GM12878 (cell line): ENCODE measurements at places on chromosomes 1 and 21. TPM values are rescaled to one million over a fixed set of nuclear protein-coding genes. Genes with fewer than 3 reads are reported as not detected.

- no peak for DNase-seq
Measured at GRCh38 chr1:2480986-2481364, 4.9 kb downstream of the PLCH2 start.

GRCh38 chr1:50343323-50343722, 79.9 kb downstream of the DMRTA2 start:
- no peak for DNase-seq

The GFI1 gene
- 12.4 and 13.0 TPM in 2 replicates for total RNA-seq

GRCh38 chr1:41359211-41360073, 1.8 kb upstream of the FOXO6 start:
- DNase-seq, result no peak

DNA sequence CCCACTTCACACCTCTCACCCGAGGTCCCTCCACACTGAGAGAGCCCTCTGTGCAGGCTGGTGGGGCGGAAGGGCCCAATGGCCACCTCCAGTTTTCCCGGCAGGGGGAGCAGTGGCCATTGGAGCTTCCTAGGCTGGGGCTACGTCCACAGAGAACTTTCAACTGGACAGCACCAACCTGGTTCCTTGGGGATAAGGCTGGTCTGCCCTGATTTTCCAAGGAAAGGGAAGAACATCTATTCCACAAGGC, 20.3 kb upstream of the LAPTM5 start:
- DNase-seq, result no peak

- no peak for DNase-seq
Measured at GRCh38 chr1:207145401-207146058, 41.5 kb downstream of the C4BPA start.

DNA sequence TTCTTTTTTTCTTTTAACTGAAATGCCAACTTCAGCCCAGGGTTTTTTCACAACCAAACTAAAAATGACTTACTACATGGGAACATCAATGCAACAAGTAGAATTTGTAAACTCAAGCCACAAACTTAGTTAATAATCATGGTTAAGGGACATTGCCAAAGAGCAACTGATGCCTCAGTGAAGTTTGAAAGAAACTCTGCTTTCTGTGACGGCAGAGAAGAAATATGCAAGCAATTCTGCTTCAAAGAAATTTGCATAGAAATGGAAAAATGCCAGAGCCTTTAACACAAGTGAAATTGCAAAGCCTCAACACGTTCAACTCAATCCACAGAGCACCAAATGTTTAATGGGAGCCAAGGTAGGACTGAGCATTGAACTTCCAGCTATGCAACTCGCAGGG, 5.0 kb upstream of the CHD5 start:
- DNase-seq, result no peak

DNA sequence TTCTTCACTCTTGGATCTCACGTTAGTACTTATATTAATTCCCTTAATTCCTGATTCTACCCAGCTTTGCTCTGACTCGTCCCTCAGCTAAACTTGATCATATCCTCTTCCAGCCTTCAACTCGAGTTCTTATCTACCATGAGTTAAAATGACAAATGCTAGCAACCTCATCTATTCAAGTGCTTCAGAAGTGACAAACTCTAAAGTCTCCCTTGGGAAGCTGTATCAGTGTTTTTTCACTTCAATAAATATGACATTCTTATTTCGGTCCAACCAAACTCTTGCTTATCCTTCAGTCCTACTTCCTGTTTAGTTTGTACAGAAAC, 75.3 kb downstream of the FOXJ3 start:
- DNase-seq, result no peak

GRCh38 chr1:74012583-74012982, 185.4 kb downstream of the LRRIQ3 start:
- no peak for DNase-seq

The NEXN gene
- total RNA-seq, result 7.2 and 7.8 TPM in 2 replicates

The KDM1A gene
- total RNA-seq, result 109 and 110 TPM in 2 replicates

The PALMD gene
- total RNA-seq, result 0.05 TPM in 1 of 2 replicates, not detected in the other

The CFHR4 gene
- total RNA-seq, result not detected in 2 replicates

The FCAMR gene
- total RNA-seq, result not detected in 2 replicates

GRCh38 chr21:36773117-36773516, 74.2 kb downstream of the SIM2 start:
- DNase-seq, result no peak

DNA sequence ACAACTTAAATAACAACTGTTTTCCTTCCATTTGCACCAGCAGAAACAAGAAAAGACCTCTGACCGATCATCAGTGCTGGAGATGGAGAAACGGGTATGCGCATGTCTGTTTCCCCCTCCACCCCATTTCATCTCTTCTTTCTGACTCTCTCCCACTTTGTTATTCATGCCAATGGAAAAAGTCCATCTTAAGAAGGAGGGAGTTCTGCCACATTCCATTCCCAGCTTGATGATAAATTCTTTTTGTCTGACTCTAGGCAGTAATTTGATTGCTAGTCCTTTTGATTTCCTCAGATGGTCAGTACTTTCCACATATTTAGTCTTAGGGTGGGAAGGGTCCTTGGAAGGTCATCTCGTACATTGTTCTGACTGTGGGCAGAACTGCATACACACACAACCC, 142.5 kb downstream of the SYT2 start:
- no peak for DNase-seq

DNA sequence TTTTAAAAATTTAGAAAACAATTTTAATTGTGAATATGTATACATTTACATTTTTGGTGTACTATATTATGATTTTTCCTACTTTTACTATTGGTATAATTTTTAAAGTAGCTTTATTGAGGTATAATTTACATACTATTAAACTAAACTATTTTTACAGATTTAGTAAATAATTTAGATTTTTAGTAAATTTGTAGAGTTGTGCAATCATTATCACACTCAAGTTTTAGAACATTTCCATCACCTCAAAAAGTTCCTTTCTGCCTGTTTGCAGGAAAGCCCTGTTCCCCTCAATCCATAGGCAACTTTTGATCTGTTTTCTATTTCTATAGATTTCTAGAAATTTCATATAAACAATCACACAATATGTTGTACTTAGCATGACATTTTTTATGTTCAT, 8.2 kb downstream of the PHTF1 start:
- DNase-seq, result no peak

DNA sequence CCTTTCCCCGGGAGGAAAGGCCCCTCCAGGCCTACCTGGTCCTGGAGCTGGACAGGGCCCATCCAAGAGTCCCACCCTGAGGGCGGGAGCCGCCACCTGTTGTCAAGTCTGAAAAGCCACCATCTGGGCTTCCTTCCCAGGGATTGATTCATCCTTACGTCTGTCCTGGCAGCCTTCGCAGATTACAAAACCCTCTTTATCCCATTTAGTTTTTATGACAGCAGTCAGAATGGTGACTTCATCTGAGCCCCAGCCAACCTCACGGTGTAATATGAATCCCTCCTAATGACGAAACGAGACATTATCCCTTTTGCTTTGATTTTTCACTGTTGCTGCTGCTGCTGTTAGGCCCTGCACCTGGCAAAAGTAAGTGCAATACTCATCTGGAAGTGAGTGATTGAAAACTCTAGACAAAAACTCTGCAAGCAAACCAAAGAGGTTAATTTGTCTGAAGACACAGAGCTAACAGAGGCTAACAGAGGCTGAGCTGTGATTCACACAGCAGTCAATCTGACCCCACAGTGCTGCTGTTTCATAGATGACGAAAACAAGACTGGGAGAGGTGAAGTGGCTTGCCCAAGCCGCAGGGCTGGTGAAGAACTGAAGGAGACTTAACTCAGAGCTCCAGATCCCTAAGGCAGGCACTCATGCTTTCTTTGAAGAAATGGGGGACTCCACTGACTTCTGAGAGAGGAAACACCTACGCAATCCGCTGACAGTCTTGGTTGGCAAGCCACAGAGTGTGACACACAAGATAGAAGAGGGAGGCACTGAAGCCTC, 30.0 kb upstream of the S100A7 start:
- DNase-seq, result no peak
